Upper lobe of left lung (tissue), 6 donors: ENCODE measurements at places on chromosomes 1 and 21. TPM values are rescaled to one million over a fixed set of nuclear protein-coding genes. Genes with fewer than 3 reads are reported as not detected.
A peak's percentile ranks its signal among the peaks of the same experiment; 100 is the strongest.

KRTAP7-1 gene
- total RNA-seq = not detected

SPRR2A gene
- total RNA-seq = not detected

ITPKB gene
- total RNA-seq = 32.4 TPM

FCRL6 gene
- 3.0 TPM for total RNA-seq

DNA sequence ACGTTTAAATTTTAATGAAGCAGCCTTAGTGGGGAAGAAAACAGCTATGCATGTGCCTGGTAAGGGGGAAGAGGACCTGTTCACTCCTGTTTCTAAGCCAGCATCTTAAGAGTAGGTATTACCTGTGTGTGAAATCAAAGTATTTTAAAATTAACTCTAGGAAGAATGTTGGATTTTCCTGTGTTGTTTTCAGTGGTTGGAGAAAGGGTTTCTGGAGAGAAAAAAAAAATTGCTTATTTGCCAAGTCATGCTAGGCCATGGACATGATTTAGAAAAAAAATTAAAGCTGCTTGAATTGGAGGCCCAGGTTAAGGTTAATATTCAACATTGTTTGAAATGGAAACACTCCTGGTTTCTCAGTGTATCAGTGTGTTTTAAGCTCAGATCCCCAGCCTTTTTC lies 42.9 kb upstream of the DNAJC6 start:
- no peaks in the 10 kb centered on the region for H3K36me3 ChIP-seq
- no peak overlapping the region for H3K4me3 ChIP-seq
- peaks cover 20% of the 10 kb centered on the region for H3K4me1 ChIP-seq
- no peak overlapping the region for H3K27ac ChIP-seq

DNA sequence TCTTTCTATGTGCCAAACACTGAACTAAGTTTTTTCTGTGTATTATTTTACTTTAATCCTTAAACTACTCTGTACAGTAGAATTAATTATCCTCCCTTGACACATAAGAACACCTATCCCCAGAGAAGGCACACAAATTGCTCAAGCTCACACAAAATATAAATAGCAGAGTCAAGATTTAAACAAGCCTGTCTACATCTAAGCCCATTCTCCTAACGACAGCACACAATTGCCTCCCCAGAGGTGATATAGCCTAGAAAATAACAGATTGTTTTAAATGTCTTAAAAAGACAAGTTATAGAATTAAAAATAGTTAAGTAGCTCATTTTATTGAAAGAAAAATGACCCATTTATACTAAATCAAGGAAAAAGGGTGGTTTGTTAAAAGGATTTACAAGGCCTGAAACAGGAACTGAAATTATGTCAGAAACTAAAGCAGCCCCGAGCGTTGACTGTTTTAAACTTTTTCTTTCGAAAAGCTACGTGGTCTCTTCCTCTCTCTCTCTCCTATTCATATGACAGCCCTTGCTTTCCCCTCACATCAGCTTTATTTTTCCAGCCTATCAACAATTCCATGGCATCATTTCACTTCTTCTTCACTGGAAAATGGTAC lies 30.5 kb downstream of the TNFSF18 start:
- no peak overlapping the region for H3K27ac ChIP-seq
- H3K36me3 ChIP-seq = no peaks in the 10 kb centered on the region
- no peak overlapping the region for H3K4me3 ChIP-seq
- no peaks in the 10 kb centered on the region for H3K27me3 ChIP-seq

- DNase-seq = peak; percentile 64
- H3K4me3 ChIP-seq = no peak overlapping the region
- no peak overlapping the region for H3K27ac ChIP-seq
- H3K36me3 ChIP-seq = no peaks in the 10 kb centered on the region
- no peaks in the 10 kb centered on the region for H3K4me1 ChIP-seq
- H3K27me3 ChIP-seq = no peaks in the 10 kb centered on the region
These were observed 4.2 kb downstream of the KRTAP10-8 start for GRCh38 chr21:44615911-44616590.

DNA sequence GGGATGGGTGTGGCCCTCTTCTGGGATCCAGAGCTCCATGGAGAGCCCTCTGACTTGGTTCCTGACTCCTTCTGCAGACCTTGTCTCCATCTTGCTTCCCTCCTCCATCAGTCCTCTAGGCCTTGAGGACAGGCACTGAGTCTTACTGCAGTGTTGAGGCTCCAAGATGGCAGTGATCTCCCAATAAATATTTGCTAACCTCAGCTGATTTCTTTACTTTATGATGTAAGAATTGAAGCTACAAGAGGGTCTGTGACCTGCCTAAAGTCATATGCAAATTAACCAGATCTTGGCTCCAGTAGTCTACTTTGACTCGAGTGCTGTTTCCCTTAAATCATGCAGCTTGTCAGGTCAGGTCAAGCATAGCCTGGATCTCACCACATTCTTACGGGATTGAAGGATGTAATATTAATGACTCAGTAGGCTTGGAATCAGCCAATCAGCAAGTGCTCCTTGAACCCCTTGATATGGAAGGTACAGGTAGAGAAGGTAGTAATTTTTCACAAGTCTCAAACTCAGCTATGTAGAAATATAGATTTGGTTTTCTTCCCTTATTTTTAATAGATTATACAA lies 93.0 kb downstream of the CLIC6 start:
- H3K4me1 ChIP-seq = no peaks in the 10 kb centered on the region
- no peak overlapping the region for H3K27ac ChIP-seq
- no peak for DNase-seq
- H3K4me3 ChIP-seq = no peak overlapping the region
- no peaks in the 10 kb centered on the region for H3K27me3 ChIP-seq

DNA sequence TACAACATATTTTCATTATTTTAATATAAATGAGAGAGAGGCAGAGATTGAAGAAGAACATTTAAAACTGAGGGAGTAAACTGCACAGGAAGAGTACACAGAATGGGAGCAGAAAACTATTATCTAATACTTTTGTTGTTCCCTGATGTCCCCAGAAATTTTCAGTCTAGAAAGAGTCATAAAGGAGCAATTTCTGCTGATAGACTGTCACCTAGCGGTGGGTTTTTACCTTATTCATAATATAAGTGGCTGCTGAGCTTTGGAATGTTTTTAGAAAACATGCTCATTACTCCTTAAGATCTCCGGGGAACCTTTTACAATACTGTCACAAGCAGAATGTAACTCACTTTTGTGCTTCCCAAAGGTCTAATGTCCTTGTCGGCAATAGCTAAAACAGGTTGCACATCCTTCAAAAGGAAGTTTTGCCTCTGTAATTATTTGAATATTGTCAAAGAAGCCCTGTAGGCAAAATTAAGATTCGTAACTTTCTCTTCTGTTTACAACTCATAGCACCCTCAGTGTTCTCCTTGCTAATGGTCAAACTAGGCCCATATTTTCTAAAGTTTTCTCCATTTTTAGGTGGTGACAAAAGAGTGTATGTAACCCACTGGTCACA lies 4.9 kb upstream of the NPL start:
- H3K4me3 ChIP-seq = no peak overlapping the region
- H3K36me3 ChIP-seq = no peaks in the 10 kb centered on the region
- no peaks in the 10 kb centered on the region for H3K27me3 ChIP-seq
- peaks cover 9% of the 10 kb centered on the region for H3K4me1 ChIP-seq

DNA sequence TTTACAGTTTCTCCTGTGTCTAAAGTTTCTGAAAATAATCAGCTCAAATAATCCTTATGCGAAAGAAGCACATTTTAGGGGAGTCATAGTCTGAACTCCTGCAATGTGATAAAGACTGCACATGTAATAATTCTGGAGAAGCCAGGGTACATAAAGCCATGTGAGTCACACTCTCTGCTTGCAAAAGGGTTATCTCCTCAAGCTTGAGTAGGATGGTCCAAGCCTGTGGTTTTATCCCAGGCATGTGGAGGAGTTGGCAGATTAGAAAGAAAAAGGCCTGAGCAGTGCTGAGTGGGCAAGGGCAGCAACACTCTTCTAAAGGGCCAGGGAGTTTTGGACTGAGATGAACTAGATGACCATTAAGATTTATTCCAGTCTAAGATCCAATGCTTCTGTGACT lies 220.4 kb downstream of the RHOU start:
- H3K27ac ChIP-seq = no peak overlapping the region
- no peak overlapping the region for H3K4me3 ChIP-seq
- DNase-seq = no peak
- H3K27me3 ChIP-seq = no peaks in the 10 kb centered on the region
- H3K4me1 ChIP-seq = no peaks in the 10 kb centered on the region

- no peak overlapping the region for H3K4me3 ChIP-seq
- no peak overlapping the region for H3K27ac ChIP-seq
- no peaks in the 10 kb centered on the region for H3K36me3 ChIP-seq
These were observed 13.5 kb downstream of the FOXO6 start for GRCh38 chr1:41374711-41375110.

DNA sequence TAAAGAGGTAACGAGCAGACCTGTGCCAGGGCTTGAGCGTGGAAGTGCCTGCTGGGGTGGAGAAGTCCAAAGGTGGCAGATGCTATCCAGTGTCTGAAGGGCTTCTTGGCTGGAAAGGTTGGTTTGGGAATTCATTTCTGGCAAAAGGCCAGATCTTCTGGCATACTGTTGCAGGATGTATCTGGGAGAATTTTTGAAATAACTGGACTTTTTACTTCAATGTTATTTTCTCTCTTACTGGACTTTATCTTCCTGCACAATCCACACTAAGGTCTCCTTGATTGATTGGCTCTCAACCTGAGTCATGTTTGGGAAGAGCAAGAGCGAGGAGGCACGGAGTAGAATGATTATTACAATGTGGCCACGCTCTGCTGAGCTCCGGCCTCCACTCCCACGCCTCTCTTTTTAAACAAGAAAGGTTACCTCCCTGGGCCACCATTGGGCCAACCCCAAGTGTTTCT lies 278.4 kb downstream of the TM2D1 start:
- no peak overlapping the region for H3K27ac ChIP-seq
- no peak for DNase-seq
- peaks cover 18% of the 10 kb centered on the region for H3K4me1 ChIP-seq
- no peaks in the 10 kb centered on the region for H3K36me3 ChIP-seq
- H3K27me3 ChIP-seq = no peaks in the 10 kb centered on the region

GRCh38 chr21:34279883-34280282 lies 83.9 kb upstream of the KCNE2 start:
- no peak overlapping the region for H3K4me3 ChIP-seq
- H3K4me1 ChIP-seq = no peaks in the 10 kb centered on the region
- H3K27me3 ChIP-seq = no peaks in the 10 kb centered on the region
- H3K27ac ChIP-seq = no peak overlapping the region

DNA sequence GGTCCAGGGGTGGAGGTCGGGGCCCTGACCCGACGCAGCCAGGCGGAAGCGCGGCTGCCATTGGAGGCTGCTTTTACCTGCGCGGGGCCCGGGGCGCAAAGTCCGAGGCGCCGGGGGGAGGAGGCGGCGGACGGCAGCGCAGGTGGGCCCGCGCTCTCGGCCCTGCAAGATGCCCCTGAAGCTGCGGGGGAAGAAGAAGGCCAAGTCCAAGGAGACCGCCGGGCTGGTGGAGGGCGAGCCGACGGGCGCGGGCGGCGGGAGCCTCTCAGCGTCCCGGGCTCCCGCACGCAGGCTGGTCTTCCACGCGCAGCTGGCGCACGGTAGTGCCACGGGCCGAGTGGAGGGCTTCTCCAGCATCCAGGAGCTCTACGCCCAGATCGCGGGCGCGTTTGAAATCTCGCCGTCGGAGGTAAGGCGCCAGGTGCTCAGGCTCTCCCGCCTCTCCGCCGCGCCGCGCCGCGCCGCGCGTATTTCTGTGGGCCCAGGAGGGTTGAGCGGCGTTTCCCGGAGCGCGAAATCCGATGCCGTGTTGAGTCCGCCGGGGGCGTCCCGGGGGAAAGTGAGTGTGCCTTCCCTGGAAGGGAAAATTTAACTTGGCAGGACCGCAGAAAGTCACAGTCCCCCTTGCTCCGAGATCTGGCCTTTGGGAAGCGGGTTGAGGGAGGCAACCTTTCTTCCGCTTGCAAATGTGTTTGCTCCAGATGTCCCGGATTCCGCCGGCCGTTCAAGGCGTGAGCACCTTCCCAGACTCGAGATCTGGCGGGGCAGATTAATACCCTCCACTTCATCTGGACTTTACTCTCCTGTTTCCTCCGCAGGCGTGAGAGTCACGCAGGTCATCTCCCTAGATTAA lies at the start of gene GIPC2:
Gene GIPC2 (plus strand): TSS at position 41 of the 853 bp plus-strand sequence. CDS start 129 bp downstream, at position 170.
- peak; percentile 89 for DNase-seq
- no peaks in the 10 kb centered on the region for H3K4me1 ChIP-seq
- peaks cover 12% of the 10 kb centered on the region for H3K27me3 ChIP-seq
- no peaks in the 10 kb centered on the region for H3K36me3 ChIP-seq
- H3K27ac ChIP-seq = peak within 1 kb of the TSS; percentile 43
- H3K4me3 ChIP-seq = peak within 1 kb of the TSS; percentile 50

DNA sequence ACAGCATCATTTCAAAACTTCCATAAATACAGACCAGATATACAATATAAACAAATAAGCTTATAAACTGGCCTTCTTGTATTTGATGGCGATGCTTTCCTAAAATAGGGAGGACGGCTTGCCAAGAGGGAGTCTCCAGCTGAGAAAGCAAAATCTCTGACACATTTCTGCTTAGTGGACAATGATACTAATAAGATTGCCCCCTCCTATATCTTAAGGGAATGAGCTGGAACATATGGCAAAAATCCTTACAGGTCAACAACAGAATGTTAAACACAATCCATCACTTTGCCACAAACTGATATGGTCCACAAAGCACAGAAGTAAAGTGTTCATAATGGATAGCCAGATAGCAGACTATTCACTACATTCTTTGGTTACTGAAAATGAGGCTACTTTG lies 7.1 kb upstream of the GADD45A start:
- DNase-seq = no peak
- H3K27me3 ChIP-seq = no peaks in the 10 kb centered on the region
- H3K4me3 ChIP-seq = no peak overlapping the region
- H3K27ac ChIP-seq = no peak overlapping the region

DNA sequence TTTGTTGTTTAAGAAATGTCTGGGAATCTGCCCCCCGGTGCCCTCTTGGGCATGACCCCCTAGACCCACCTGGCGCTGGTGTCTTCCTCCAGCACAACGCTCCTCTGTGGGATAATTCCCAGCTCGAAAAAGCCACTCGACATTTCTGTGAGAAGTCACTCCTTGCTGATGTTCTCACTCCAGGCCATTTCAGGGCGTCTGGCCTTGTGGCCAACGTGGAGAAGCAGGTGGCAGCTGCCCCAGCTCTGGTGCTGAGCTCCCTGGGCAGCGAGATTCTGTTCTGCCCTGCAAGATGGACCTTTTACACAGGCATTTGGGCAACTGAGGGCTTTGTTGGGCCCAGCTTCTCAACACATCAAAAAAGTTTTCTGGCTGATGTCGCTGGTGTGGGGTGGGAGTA lies 147.7 kb upstream of the WNT4 start:
- H3K36me3 ChIP-seq = no peaks in the 10 kb centered on the region
- H3K4me1 ChIP-seq = no peaks in the 10 kb centered on the region
- no peak overlapping the region for H3K4me3 ChIP-seq
- no peak overlapping the region for H3K27ac ChIP-seq
